ENCODE measurements at places on chromosomes 13 and 19.

GRCh38 chr19:29212648-29213573, at the start of gene UQCRFS1:
UQCRFS1 (minus strand) TSS chr19:29213151; CDS start chr19:29213118, 33 bp downstream.
- peak; percentile 97 for DNase-seq

DNA sequence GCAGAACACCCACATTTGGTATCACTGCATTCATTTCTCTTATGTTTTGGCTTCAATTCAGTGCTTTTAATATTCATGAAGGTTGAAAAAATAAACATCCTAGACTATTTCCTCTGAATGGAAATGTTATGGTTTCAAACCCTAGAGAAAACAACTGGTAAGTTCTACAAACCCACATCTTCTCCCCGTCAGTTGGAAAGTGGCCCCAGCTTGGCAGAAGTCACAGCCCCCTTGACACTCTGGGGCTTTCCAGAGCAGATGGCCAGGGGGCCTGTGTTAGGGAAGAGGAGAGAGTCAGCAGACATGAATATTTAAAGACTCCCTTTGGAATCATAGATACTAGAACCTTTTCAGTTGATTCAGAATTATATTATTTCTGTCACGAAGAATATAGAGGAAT, 123.9 kb downstream of the SHISA2 start:
- DNase-seq = no peak

- no peak for DNase-seq
Measured at GRCh38 chr13:32045982-32046785, 14.6 kb downstream of the FRY start.

GRCh38 chr13:105518086-105518485, 1017.4 kb downstream of the EFNB2 start:
- no peak for DNase-seq

DNA sequence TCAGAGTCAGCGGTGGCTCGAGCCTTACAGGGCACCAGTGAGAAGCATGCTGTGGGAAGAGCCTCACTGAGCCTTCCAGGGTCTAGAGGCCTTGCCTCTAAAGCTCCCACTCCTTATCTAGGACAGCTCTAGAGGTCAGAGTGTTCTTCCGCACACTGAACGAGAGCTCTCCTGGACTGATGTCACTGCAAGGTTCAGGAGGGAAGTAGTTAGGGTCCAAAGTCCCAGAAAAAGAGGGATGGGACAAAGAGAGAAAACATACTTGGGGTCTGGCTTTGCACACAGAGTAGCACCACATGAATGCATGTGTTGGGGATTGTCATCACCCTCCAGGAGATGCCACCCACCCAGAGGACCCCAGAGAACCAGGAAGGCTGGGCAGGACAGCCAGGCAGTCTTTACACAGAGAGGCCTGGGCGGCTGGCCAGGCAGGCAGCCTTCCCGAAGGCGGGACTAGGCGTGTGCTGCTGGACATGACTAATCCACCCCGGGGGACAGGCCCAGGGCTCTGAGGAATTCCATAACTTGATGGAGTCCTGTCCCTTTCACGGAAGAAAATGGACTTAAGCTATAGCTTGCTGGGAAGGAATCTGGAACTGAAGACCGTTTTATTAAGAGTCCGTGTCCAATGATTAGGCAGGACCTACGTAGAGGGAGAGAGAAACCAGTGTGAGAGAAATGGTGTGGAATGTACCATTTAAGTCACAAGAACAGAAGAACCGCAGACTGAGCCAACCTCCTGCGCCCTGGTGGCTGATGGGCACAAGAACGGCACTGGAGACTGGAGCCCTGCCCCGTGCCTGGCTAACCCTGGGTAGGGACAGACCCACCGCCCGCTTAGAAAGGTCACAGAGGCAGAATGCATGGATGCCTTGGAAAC, 16.6 kb upstream of the EPHX3 start:
- DNase-seq = no peak

DNA sequence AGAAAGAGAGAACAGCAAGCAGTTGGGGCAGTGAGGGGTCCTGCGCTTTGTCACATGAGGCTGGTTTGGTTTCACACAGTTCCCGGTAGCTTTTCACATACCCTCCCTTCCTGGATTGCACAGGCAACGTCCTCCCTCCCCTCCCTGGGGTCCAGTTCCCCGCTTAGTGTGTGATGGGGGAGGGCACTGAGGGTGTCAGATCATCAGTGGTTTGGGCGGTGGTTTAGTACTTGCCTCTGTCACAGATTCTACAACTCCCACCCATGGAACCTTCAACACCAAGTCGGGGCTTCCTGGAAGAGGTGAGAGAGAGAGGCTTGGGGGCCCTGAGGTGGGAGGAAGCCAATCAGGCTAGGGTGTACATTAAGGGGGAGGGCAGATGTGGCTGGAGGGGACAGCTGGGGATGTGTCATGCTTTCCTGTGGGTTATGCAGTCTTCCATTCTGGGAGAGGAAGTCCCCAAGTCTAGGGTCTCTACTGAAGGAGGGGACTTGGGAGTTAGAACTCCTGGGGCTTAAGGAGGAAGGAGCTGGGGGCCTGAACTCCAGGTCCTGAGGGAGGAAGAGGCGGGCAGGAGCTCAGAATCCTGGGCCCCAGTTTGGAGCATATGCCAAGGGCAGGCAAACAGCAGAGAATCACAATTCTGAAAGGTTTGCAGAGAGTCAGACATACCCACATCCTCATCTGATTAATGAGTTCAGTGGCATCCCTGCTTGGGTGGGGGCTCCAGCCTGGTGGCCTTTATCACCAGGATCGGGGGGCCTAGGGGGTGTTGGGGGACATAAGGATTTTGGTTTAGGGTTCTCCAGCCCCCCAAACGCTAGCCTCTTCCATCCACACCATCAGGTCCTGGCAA, at the start of gene NKG7:
TSS of gene NKG7 (minus strand) at position 6 of the 856 bp plus-strand sequence. CDS start 119 bp downstream, outside the sequence.
- DNase-seq = peak; percentile 79

DNA sequence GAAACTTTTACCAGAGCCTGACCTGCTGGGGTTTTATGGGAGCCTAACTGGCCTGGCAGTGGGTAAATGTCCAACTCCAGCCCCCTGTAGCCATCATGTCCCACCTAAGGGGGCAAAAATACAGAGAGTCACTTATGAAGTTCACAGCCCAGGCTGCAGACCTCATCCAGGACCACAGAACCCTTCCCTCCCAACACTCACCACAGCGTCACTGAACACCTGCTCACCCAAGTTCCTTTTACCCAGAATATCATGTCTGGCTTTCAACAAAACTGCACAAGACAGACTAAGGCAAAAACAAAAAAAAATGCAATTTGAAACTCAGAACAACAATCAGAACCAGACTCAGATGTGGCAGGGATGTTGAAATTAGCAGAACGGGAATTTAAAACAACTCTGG, 6.4 kb downstream of the CEACAM3 start:
- no peak for DNase-seq

GRCh38 chr13:91747186-91747585, 348.8 kb downstream of the GPC5 start:
- DNase-seq = no peak

DNA sequence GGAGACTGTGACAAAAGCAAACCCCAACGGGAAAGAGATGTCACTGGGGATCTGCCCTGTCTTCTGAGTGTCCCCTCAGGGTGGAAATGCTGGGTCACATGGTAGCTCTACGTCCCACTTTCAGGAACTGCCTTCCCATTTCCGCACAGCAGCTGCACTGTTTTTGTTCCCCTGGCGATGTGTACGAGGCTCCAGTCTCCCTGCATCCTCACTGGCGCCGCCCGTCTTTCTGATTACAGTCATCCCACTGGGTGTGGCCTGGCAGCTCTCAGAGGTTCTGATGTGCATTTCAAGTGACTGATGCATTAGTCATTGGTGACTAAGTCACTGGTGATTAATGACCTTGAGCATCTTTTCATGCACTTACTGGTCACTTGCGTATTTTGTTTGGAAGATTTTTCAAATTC, 21.2 kb downstream of the PCID2 start:
- no peak for DNase-seq

- peak; percentile 67 for DNase-seq
Measured at GRCh38 chr19:4914736-4915501, 5.6 kb downstream of the UHRF1 start.

DNA sequence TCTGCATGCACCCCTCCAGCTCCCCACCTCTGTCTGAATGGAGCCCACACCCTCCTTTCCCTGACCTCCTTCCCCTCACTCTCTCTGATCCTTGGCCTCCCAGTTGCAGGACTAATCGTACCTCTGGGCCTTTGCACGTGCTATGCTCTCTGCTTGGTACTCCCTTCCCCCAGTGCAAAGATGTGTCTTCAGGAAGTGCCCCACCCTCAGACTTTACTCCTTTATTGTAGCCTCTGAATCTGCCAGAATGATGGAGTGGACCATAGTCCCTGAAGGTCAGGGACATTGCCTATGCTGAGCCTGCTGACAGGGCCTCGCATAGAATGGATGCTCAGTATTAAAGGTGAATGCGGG, 1.3 kb upstream of the JUND start:
- peak; percentile 50 for DNase-seq

- no peak for DNase-seq
Measured at GRCh38 chr13:98556968-98557631, 19.8 kb downstream of the STK24 start.

DNA sequence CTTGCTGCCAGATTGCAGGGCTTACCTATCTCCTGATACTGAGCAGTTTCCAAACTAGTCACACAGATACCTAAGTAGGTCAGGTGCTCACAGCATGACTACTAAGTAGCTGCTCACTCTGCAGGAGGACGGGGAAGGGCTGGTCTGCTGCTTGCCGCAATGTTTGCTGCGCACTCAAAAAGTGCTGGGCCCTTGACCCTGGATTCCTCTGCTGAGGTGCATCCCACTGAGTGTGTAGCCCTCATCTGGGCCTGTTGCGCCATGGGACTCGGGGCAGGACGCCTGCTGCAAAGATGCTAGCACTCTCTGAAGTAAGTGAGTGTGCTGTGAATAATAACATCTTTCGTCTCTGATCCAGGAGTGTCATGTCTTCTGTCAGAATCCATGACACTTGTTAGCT, 59.2 kb upstream of the MEDAG start:
- no peak for DNase-seq

- no peak for DNase-seq
Measured at GRCh38 chr19:30236587-30236986, 135.6 kb upstream of the ZNF536 start.

GRCh38 chr13:19888799-19889198, 25.4 kb upstream of the ZMYM5 start:
- DNase-seq = no peak

GRCh38 chr13:84867246-84867645, 932.0 kb downstream of the SLITRK6 start:
- DNase-seq = no peak

DNA sequence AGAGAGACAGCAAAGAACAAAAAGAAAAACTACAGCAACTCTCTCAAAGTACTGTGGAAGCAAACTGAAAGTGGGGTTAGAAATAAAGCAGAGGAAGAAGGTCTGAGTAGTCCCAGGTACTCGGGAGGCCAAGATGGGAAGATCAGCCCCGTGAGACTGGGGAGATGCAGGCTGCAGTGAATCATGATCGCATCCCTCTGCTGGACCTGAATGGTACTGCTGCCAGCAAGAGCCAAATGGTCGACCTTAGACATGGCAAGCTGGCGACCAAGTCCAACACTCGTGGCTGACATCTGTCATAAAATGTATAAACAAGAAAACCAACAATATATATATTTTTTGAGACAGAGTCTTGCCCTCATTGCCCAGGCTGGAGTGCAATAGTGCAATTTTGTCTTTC, 33.7 kb upstream of the ZNF724 start:
- peak; percentile 49 for DNase-seq

DNA sequence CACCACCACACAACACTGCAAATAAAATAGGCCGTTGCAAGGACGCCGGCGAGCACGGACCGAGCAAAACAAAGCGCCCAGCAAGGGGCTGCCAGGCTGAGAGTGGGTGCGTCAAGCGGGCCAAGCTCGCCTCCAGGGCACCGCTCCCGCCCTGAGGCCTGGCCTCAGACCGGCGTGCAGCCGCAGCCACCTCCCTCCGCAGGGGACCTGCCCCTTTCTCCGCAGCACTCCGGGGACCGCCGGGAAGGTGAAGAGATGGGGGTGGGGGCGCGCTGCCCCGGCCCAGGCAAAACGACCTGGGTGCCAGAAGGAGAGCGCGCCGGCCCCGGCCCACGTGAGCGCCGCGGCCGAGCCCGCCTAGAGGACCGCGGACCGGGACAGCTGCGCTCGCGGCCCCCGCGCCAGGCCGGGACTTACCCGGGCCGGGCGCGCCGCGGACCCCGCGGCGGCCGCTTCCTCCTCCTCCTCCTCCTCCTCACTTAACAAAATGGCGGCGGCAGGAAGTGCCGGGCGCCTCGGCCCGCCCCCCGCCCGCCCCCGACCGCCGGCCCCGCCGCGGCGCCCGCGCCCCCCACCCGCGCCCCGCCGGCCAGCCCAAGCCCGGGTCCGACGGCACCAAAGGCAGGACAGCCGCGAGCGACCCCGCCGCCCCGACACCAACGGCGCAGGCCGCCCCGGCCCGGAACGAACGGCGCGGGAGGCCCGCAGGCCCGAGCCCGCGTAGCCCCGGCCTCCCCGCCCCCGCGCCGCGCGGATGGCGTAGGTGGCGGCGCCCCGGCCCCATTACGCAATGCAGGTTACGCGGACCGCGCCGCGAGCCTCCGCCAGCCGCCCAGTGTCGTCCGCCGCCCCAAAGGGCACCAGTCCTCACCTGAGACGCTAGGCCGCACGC, 674 bp downstream of the BRD4 start:
- DNase-seq = peak; percentile 78

DNA sequence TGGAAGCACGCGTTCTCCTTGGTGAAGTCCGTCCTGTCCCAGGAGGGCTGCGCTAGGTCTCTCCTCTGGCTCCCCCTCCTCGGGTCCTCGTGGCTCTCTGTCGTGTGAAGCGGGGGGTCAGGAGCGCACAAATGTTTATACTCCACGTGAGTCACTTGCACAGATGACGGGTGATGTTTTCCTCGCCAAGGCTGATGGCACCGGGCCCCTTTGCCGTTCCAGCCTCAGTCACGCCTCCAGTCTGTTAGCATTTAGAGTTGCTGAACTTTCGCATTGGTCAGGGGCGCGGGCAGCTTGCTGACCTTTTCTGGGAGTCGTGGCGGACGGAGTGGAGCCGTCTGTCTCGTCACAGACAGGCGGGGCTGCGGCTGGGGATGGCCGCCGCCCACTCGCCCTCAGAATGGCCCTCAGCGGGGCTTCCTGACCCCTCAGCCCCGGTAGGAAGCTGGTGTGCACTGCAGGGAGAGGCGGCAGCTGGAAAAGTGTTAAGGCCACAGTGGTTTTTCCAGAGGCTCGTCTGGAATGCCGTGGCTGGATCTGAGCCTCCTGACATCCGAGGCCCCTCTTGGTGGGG, 13.7 kb downstream of the KLHL26 start:
- DNase-seq = no peak

DNA sequence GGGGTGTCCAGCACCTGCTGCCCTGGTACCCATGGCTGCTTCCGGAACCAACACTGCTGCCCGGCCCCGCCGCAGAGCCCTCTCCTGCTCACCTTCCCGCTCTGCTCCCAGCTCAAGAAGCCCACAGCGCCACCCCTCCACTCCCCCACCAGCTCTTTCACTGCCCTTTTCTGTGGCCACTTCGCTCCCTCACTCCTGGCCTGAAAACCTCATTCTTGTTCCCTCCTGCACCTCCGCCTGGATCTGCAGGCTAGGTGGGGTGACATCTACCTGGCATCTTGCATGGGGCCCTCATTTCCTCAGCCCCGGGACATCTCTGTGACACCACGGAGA, 6.4 kb downstream of the ZNF787 start:
- no peak for DNase-seq

GRCh38 chr19:49017041-49017665, at the start of gene LHB:
LHB (minus strand) TSS chr19:49017091; CDS start chr19:49017081, 10 bp downstream.
- DNase-seq = no peak
